NCI-H69 (cell line): ENCODE measurements at places on chromosomes 4 and X.

DNA sequence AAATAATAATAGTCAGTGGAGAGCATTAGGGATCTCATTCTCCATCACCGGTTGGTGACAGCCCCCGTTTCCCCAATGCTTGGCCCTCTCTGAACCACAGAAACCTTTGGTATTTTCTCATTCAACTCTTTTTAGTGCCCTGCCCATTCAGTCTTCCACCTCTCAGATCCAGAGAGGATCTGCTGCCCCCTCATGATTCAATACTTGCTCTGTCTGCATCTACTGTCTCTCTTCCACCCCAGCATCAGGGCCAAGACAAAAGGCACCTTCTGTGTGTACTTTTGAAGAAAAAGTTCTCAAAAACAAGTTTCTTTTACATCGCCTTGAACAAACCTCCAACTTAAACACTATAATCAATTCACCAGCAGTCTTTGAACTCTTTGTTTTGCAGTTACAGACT, 19.3 kb downstream of the CLTRN start:
- no peak for DNase-seq

GRCh38 chrX:133922390-133922771, 63.0 kb downstream of the GPC3 start:
- DNase-seq = peak; percentile 27

- no peak for DNase-seq
Observed at GRCh38 chr4:60709061-60709460, 491.1 kb upstream of the ADGRL3 start.

- DNase-seq = no peak
Observed at GRCh38 chr4:177511611-177512010, 69.4 kb upstream of the AGA start.

GRCh38 chr4:125390126-125390525, 75.4 kb downstream of the FAT4 start:
- DNase-seq = no peak

- no peak for DNase-seq
Observed at GRCh38 chrX:23857363-23857762, 50.4 kb downstream of the APOO start.

DNA sequence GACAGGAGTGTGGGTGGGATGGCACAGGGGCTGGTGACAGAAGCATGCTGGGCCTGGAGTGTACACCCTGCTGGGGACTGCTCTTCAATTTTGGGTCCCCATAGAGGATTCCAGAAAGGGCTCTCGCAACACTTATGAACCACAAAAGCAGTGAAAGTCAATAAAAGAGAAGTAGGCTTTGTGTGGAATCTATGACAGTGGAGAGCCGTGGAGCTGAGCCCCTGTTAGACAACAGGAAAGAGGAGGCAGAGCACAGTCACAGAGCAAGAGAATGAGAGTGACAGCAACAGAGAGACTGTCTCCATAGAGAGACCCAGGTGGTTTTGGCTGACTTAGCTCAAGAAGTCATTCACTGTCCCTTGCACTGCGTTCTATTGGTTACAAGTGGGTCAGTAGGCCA, 135.1 kb upstream of the ATP6AP2 start:
- no peak for DNase-seq

DNA sequence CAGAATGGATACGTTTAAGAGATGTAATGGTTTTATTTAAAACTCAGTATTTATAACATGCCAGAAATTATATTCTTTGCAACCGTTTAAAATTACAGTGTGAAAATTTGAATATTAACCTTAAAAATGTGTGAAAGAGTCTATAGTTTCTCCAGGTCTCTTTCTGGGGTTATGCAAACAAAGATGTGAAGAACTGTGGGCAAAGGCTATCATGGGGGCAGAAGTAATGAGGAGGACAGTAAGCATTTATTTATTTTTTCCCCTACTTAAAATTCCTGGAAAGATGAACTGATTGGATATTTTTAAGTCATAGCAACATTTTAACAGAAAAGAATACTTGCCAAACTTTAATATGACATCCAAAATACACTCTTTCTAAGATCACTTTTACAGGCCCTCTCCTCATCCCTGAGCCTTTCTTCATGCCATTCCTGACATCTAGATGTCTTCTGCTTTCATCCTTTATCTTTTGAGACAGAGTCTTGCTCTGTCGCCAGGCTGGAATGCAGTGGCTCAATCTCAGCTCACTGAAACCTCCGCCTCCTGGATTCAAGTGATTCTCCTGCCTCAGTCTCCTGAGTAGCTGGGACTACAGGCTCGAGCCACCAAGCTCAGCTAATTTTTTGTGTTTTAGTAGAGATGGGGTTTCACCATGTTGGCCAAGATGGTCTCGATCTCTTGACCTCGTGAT, 46.1 kb downstream of the TMEM131L start:
- DNase-seq = no peak

DNA sequence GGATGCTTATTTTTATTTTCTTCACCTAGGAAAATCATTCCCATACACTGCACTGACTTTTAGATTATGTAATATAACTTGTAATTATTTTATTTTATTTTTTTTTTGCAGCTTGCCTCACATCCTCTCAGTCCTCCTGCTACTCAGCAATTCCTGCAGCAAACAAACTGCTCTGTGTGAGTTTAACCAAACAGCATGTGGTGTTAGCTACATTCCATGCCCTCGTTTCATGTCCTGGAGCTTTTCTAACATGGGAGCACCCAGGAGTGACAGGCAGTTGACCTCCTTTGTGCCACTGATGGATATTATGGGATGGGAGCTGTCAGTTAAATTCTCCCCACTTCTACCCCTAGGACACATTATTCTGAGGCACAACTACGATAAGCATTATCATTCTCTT, 24.8 kb downstream of the CXCL1 start:
- DNase-seq = no peak

DNA sequence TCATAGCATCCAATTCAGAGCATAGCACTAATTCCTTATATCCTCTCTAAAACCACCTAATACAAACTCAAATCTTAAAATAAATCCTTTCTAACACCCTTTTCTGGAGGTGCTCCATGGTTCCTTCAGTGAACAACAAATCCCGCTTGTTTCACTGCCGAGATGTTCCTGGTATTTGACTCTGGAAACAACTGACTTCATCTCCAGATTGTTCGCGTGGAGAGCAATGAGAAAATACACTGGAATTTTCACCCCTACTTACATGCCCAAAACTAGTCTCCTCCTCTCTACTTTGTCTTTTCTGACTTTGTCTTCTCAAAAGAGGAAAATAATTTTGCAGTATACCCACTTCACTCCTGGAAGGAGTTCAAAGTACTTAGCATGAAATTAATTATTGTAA, 129.0 kb downstream of the PLS3 start:
- DNase-seq = no peak

- DNase-seq = no peak
Observed at GRCh38 chr4:129546531-129546930, 450.6 kb downstream of the C4orf33 start.

- no peak for DNase-seq
Observed at GRCh38 chrX:64198036-64198435, 7.5 kb downstream of the AMER1 start.

- peak; percentile 1 for DNase-seq
Observed at GRCh38 chr4:178941975-178942374, 1499.7 kb upstream of the AGA start.

GRCh38 chrX:50497114-50497513, 26.5 kb upstream of the DGKK start:
- no peak for DNase-seq

DNA sequence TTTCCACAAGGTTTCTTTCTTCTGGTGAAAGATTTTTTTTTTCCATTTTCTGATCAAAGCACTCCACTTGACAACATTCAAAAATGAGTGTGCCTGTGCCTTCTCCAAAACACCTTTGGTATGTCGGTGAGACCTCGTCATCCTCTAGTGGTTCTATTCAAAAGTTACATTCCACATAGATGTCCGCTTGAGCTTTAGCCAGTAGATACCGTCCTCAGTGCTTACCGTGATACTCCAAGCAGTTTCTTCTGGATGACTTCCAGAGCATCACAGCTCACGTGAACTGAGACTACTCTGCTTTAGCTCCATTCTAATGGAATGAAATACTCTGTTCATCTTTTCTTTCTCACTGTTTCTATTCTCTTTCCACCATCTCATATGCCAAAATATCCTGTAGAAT, 38.2 kb upstream of the VEGFC start:
- DNase-seq = no peak

DNA sequence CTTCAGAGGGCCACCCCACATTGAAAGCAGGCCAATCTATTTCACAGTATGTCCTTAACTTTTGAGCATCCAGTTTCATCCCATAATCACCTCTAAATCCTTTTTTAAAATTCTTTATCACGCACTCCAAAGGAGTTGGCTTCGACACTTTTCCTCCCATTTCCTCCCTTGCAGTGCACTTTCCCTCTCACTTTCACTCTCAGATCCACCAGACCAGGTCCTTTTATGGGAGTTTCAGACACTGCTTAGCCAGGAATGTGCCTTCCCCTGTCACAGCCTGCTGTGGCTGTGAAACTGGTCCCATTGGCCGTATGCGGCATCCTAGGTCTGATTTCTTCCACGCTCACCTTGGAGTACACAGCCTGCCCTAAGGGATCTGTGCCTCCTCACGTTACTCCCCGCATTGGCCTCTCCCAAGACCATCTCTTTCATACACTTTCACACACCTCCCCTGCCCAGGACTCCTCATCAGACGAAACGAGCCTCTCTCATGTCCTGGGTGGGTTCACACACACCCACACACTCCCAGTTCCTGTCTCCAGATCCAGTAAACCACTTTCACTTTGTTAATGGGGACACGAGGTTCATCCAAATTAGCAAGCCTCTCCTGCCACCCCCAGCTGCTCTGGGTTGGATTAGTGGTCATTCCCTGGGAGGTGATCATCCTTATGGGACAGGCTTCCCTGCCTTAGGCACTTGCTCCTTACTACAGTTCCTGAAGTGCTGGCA, 10.0 kb upstream of the RHOXF2B start:
- no peak for DNase-seq

DNA sequence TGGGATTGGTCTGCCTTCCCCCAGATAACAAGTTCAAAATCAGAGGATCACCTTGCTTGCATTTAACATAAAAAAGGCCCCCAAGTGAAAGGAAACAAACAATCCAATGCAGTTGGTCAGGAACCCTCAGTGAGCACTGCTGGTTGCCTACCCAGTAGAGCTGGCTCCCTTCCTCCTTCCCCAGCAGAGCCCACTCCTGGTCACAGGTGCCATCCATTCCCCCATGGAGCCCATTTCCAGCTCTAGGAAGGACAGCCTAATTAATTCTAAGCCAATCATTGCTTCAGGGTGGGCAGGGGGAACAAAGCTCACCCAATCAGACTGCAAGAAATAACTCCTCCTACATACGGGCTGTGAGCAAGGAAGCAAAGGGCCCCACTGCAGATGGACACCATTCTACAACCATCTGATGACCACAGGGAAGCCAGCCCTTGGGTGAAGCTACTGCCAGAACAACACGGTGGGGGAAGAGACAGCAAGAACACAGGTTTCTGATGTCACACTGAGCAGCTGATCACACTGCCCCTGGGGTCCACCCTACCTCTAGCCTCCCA, 86.5 kb downstream of the SH3KBP1 start:
- DNase-seq = no peak

GRCh38 chr4:140450352-140450751, 22.9 kb upstream of the CLGN start:
- DNase-seq = peak; percentile 20

GRCh38 chr4:151031831-151032605, 16.9 kb upstream of the LRBA start:
- no peak for DNase-seq

- no peak for DNase-seq
Observed at GRCh38 chrX:154402622-154403127, 4.5 kb downstream of the RPL10 start.

DNA sequence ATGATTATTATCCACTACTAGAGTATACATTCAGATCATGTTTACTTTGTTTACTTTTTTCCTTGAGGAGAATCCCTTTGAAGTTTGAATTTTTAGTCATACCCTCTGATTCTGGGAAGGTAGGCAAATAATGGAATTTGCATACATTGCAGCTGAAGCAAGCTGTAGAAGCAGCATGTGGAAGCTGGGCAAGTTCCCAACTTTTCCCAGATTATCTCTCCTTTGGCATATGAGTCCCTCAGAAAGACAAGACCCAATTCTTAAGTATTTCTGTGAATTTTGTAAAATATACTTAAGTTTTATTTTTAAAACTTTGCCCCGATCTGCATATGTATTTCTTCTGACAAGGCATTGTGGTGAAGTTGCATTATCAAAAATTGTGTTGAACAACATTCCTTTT, 94.9 kb downstream of the CNKSR2 start:
- DNase-seq = no peak

DNA sequence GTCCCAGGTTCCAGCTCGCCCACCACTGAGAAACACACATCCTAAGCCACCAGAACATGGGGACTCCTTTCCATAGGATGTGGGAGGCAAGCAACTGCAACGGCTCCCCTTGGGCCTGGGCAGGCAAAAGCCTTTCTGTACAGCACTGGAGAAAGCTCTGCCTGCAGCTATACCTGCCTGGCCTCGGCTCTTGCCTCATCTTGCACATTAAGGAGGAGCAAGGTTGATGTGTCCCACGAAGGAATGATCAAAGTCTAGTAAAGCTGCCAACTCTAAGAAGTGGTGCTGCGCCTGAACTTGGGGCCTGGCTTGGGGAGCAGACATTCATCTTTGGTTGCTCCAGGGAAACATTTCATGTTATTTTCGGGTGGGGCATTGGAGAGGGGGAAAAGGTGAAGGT, 19.6 kb downstream of the CCNG2 start:
- no peak for DNase-seq

GRCh38 chr4:89781321-89781720, 55.6 kb downstream of the SNCA start:
- DNase-seq = peak; percentile 16

- no peak for DNase-seq
Observed at GRCh38 chrX:1351981-1352714, 15.6 kb downstream of the IL3RA start.

DNA sequence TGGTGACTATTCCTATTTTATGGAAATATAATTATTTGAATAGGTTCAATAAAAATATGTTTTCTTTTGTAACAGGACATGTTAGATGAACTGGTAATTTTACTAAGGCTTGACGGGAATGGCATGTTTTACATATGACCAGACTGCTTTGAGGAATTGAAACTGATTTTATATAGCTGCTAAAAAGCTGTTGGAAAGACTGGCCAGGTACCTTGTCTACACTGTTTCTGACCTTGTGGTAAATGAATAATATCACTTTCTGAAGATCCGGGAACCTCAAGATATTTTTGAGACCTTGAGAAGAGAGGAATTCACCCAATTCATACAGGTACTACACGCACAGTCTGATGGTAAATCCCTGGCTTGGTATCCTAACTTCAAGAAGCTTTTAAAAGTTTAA, 42.1 kb upstream of the USP46 start:
- DNase-seq = no peak

GRCh38 chrX:41276661-41277506, 57.1 kb upstream of the DDX3X start:
- no peak for DNase-seq

- peak; percentile 70 for DNase-seq
Observed at GRCh38 chr4:152936446-152937335, 568 bp downstream of the FHDC1 start.
